GM10248 (cell line): ENCODE measurements at places on chromosomes 11 and 22.

GRCh38 chr11:119512369-119512768 lies 89.4 kb upstream of the THY1 start:
- DNase-seq, result no peak

DNA sequence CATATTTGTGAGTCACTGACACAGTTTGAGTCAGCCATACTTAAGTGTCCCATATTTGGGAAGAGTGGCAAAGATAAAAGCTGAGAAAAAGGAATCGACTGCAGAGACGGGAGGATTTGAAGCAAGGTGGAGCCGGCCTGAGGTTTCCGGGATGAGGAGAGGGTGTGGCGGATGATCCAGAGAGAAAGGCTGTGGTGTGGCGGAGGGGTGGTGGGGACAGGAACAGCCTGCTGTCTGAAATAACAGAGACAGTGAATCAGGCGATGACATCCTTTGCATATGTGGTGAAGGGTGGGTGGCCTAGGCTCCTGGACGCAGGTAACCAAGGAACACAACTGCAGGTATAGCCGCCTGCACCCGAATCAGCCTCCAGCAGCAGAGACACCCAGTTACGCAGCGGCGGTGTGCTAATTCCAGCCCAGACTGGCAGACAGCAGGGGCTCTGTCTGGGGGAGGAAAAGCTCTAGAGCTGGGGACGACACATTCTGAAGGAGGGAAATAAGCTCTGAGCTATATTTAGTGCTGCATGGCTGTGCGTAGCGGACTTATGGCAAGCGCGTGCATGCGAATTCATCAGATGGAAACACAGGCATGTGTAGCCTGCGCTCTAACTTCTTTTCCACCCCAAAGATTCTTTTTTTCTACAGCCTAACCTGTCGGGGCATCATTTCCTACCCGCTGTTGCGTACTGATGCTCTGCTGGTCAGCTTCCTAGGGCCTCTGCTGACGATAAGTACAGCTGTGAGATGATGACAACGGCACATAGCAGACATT lies 62.7 kb upstream of the BARX2 start:
- no peak for DNase-seq

- DNase-seq, result no peak
Observed at GRCh38 chr22:22369964-22370270, 125.3 kb downstream of the VPREB1 start.

- DNase-seq, result no peak
Observed at GRCh38 chr11:81725701-81726100, 1008.0 kb downstream of the FAM181B start.

DNA sequence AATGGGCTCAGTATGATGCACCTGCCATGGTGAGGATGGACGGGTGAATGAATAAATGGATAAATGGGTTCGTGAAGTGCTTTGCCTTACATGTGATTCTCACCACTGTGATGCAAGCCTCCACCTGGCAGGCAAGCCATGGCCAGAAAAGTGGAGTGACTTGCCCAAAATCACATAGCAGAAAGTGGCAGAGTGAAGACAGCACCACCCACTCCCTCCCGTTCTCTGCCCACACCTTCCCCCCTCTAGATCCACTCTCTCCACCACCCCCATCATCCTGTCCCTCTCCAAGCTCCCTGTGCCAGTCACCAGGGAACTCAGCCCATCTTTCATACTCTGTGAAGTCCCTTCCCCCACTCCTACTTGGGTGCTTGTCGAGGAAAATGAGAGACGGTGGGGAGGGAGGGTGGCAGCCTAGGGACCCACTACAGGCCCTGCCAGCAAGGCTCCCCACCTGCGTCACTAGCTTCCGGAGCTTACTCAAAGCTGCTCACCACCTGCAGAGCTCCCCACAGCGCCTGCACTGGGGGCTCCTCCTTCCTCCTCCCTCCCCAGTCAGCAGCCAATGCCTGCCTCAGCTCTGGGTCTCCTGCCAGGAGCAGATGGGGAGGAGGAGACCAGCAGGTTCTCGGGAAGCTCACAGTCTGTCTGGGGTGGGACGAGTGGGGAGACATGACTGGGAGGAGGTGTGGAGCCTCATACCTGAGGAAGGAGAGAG lies 82.3 kb downstream of the PDE2A start:
- DNase-seq, result no peak

- peak; percentile 39 for DNase-seq
Observed at GRCh38 chr11:10878408-10879214, 20.8 kb upstream of the ZBED5 start.

- DNase-seq, result no peak
Observed at GRCh38 chr11:3193373-3194015, 25.1 kb downstream of the MRGPRG start.

DNA sequence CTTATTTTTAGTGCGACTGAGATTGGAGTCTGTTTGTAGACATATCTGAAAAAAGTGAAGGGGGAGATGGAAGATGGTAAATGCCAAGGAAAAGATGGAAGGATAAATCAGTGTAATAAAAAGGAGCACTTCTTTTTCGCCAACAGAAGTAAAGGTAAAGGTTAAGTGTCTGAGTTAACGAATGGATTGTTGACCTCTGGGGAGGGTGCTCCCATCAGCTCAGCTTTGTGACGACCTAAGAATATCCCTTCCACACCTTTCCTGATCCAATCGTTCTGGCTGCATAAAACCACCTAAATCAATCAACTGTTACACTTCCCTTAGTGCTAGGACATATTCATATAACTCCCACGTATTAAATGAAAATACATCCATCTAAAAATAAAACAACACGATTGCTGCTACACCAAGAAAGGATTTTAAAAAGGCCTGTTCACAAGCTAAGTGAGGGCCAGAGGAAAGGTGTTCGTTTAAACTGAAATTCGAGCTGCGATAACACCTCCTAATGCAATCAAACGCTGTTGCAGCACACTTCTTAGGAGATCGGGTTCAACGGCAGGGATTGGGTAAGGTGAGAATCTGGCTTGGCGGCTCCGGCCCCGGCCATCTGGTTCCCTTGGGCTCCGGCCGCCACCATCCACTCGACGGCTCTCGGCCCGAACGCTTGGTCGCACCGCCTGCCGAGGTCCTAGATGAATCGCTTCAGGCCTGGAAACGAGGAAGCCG lies 658 bp downstream of the C11orf71 start:
- no peak for DNase-seq

GRCh38 chr22:19806213-19807160 lies 45.9 kb downstream of the TBX1 start:
- no peak for DNase-seq

DNA sequence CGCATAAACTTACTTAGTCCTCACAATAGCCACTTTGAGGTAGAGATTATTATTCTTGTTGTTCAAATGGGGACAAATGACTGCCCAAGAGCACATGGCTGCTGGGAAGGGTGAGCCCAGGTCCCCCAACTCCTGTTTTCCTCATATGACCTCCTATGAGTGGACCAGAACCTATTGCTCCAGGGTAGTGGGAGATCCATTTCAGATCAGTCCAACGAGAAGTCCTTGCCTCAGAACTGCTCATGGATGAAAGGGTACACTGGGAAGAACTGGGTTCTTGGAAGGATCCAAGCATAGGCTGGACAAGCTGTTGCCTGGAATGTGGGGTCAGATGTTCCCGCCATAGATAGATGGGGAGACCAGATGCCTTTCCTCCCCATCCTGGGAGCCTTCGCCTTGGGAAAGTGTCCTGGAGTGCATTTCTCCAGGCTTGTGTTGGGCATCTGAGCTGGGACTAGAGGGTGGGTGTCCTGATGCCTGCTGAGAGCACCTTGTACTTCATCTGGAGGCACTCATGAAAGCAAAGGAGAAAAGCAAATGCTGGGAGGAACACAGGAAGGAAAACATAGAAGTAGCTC lies 146.3 kb upstream of the B3GAT1 start:
- no peak for DNase-seq

DNA sequence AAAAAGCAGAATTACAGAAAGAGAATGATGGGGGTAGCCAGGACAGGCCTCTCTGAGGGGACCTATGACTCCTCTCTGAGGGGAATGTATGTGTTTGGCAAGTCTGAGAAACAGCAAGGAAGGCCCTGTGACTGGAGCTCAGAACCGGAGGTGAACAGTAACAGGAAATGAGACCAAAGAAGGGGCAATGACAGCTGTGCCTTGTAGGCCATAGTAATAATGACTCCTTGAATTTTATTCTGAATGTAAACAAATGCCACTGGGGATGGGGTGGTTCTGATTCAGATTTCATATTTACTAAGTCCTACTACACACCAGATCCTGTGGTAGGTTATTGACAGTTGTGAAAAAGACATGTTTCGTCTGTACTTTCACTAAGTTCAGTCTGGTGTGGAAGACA lies 52.8 kb upstream of the APOA1 start:
- DNase-seq, result peak; percentile 40

- DNase-seq, result no peak
Observed at GRCh38 chr11:79174045-79175008, 266.5 kb downstream of the TENM4 start.

DNA sequence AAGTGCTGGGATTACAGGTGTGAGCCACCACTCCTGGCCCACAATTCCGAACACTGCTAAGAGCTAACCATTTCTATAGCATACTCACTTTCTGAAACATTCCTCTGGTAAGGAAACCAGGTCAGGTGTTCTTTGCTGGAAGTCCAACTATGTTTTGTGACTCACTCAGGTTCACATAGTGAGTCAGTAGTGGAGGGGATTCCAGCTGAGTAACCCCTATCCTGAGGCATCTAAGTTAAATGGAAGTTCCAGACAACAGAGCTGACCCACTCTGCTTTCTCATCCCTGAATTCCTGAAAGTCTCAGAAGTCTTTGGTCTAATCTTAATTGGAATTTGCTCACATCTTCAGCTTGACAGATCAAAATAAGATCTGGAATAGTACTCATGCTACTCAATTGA lies 3.0 kb upstream of the CHRNA10 start:
- no peak for DNase-seq

GRCh38 chr11:123505546-123506299 lies 75.7 kb downstream of the GRAMD1B start:
- no peak for DNase-seq

DNA sequence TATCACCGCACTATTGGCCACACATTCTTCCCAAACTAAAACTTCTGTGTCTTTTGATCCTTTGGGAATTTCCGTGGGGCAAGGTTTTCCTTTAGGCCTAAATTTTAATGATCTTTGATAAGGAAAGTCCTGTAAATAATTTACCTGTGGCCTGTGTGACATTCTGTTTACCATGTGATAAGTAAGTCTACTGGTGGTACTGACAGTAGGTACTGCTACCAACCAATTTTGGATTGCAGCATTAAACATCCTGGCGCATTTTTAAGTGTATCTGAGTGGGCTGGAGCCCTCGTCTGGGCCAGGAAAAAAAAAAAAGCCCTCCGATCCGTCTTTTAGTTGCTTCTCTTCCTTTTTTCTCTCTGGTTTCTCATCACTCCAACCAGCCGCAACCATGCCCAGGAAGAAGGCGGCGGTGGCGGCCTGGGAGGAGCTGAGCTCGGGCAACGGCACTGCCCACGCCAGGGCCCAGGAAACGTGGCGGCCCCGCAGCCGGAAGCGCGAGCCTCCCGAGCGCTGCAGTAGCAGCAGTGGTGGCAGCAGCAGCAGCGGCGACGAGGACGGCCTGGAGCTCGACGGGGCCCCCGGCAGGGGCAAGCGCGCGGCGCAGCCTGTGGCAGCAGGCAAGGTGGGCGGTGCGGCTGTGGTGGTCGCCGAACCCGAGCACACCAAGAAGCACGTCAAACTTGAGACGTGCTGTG lies 33.6 kb downstream of the ASRGL1 start:
- DNase-seq, result no peak

- DNase-seq, result no peak
Observed at GRCh38 chr11:116466801-116467200, 306.0 kb downstream of the BUD13 start.

GRCh38 chr22:24390576-24390975 lies 36.8 kb upstream of the ADORA2A start:
- no peak for DNase-seq

DNA sequence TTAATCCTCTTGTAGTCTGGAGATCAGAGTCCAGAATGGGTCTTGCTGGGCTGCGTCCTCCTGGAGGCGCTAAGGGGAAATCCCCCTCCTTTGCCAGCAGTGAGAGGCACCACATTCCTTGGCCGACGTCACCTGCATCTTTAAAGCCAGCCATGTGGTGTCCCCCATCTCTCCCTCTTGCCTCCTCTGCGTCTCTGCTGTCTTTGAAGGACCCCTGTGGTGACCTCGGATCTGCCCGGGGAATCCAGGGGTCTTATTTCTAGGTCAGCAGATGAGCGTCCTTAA lies 27.2 kb upstream of the PARVB start:
- no peak for DNase-seq

DNA sequence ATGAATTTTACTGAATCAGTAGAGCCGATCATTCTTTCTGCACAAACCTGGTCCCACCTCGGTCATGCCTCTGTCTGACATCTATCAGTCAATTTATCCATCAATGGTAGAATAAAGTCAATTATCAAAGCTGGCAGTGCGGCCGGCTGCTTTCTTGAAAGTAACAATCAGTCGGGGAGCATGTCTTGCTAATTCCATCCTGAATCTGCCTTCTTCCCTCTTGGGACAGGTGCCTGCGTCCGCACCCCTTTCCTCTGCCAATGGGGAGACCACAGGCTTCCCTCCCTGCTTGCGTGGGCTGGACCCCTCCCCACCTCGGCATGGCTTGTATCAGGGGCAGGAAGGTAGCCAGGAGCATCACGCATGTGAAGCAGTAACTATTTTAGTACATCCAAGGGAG lies 962.9 kb downstream of the BRD1 start:
- no peak for DNase-seq

- DNase-seq, result no peak
Observed at GRCh38 chr11:121478895-121479697, 26.3 kb upstream of the SORL1-AS1 start.

DNA sequence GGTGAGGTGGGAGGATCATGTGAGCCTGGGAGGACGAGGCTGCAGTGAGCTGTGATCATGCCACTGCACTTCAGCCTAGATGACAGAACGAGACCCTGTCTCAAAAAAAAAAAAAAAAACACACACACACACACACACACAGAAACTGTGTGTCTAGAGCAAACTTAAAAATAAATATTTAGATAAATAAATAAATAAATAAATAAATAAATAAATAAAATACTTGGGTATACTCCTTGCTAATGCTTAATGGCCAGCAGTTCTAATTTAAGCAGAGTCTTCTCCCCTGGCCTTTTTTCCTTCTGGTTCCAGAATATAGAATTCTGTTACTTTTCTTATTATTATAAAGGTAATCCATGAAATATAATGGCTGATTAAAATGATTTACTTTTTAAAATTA lies 5.1 kb upstream of the ARL2 start:
- DNase-seq, result no peak

DNA sequence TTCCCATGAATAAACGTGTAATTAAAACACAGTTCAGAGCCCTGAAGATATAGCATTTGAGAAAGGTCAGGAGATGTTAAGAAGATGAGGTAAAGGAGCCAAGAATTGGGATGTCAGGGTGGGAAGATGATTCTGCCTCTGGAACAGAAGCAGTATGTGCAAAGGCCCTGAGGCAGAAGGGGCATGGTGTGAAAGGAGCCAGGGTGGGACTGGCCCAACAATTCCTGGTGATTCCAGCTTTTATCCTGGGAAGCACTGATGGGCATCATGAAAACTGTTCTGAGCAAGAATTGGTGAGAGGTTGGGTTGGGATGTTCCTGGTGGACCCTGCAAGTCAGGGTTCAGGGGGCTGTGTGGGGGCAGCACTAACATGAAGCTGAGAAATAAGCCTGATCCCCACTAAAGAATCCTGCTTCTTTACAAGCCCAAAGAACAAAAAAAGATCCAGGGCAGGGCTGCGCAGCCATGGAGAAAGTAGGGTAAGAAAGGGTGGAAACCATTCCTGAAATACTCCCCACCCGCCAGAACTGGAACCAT lies 2.5 kb upstream of the FXYD6 start:
- DNase-seq, result no peak

GRCh38 chr11:75433443-75433842 lies 440 bp upstream of the KLHL35 start:
- DNase-seq, result no peak
